ENCODE measurements at places on chromosomes 3 and 15.

DNA sequence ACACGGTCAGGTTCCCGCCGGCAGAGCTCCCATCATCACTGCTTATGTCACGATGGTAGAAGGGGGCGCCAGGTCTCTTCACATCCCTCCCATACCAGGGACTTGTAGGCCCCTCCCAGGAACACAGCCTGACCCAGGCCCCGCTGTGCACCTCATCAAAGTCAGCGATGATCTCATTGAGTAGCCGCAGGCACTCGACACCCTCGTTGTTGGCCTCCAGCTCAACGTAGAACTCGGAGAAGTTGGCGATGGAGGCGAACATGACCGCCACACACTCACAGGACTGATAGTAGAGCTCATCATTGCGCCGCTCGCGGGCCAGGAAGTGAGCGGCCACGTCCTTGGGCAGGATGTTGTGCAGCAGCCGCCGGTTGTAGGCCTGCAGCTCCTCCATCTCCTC, 89.2 kb downstream of the SEC22A start:
- no peak for DNase-seq

- no peak for DNase-seq
These were observed 112.5 kb downstream of the TIGIT start for GRCh38 chr3:114406286-114406685.

GRCh38 chr3:141812084-141812483, 48.9 kb downstream of the GRK7 start:
- DNase-seq = no peak

DNA sequence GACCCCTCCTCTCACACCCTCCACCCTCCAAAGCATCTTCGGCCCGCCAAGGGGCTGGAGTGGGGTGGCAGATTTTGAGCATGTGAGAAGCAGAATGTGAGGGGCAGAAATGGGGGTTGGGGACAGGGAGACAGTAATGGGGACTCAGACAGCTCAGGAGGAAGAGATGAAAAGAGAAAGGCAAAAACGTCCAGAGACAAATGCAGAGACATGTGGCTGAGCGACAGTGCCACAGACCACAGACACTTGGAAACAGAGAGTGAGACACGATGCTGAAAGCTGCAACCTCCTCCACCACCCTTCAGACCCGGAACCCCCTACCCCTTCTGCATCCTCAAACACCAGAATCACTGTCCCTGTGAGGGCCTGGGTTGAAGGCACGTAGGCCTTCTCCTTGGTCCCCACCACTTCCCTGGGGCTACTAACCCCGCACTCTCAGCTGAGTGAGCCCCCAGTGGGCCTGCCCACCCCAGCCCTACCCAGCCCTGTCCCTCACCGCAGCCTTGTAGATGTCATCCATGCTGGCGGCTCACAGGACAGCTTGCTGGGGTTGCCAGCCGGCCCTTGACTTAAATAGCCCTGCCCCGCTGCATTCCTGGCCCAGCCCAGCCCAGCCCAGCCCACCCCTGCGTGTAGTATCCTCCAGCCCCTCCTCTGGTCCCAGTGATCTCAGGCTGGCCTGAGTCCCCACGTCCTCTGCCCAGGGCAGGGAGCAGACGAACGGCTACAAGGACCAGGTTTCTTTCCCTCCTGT, at the start of gene TNNC1:
TNNC1 (minus strand) TSS at position 546 of the 754 bp plus-strand sequence; CDS start at position 520, 26 bp downstream.
- no peak for DNase-seq

All from hepatic stellate cell (primary cell).